ENCODE measurements at places on chromosomes 4 and X.

DNA sequence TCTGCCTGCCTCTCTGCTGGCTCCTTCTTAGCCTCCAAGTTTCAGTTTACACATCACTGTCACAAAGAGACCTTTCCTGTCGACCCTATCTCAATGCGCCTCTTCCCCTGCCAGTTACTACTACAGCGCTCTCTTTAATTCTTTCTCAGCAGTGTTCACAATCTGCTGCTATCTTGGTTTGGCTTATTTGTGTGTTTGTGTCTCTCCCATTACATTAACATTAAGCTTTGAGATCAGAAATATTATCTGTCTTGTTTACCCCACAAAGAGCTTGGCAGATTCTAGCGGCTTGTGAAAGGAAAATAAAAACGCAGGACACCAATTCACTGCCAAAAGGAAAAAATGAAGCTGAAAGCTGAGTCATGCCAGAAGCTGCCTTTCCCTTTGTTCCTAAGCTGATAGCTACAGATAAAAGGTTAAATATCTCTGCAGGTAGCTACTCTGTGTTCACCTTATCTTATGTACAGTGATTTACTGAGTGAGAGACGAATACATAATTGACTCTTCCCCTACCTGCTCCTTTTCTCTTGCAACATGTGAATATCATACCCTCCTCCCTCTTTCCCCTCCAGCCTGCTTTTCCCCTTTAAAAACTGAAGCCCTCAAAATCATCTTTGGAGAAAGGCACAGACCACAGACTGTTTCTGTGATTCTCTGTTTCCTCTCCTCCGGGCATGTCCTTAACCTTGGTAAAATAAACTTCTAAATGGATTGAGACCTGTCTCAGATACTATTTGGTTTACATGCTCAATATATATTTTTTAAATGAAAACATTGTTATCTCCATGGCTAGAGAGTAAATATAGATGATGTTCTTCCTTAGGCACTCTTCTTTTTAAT is 19.3 kb upstream of the SLC9A7 start:
- peak; percentile 44 for DNase-seq

DNA sequence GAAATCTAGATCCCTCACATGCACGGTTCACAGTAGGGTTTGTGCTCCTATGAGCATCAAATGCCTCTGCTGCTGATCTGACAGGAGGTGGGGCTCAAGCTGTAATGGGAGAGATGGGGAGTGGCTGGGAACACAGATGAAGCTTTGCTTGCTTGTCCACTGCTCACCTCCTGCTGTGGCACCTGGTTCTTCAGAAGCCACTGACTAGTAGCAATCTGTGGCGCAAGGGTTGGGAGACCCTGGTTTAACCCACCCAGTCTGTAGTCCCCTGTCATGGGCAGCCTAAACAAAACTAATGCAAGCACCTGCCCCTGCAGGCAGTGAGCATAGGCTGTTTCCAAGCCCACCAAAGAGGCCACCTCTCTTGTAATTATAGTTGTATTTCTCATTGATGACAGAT is 116.6 kb downstream of the SHOX start:
- no peak for DNase-seq

GRCh38 chrX:39725928-39726619 is 371.7 kb downstream of the BCOR start:
- DNase-seq, result no peak

DNA sequence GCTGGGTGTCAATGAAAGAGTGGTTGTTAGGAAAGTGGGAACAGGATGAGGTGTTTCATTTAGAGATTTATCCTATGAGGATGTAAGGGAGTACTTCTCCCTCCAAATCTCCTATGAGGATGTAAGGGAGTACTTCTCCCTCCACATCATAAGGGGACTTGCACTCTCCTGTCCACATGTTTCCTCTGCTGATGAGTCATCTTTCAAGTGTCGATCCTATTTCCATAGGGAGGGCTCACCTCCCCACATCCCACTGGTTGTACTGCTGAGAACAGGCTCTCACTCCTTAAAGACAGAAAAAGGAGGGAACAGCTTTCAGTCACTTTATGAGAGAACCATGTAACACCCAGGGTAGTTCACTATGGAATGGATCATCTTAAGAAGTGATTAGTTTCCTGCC is 65.0 kb downstream of the INPP4B start:
- no peak for DNase-seq

DNA sequence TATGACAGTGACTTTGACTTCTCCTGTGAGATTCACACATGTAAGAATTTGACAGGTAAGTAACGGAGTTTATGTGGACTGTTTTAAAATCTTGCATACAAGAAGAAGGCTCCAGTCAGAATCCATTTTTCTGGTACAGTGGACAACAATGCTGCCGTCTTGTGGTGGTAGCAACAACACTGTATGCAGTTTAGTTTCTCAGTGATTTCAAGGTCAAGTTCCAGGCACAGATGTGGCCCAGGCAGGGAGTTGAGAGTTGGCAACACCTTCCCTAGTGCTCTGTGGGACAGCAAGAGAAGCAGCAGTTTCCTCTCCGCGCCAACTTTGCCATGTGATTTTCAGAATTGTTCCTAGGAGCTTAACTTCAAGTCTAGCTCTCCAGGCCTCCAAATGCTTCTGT is 56.0 kb upstream of the STPG2 start:
- DNase-seq, result no peak

DNA sequence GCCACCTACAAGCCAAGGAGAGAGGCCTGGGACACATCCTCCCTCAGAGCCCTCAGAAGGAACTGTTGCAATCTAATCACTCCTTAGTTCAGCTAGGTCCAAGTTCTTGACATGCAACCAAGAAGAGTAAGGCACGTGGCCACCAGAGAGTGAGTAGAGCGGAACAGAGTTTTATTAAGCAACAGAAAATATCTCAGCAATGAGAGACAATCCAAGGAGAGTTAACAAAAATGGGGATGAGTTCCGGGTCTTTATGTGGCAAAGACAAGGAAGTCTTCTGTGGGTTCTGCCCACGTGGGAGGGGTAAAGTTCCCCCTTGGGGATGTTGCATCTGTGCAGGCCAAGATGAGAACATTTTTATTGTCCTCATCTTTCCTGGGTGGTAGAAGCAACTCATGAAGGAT is 38.5 kb upstream of the PROM1 start:
- DNase-seq, result no peak

DNA sequence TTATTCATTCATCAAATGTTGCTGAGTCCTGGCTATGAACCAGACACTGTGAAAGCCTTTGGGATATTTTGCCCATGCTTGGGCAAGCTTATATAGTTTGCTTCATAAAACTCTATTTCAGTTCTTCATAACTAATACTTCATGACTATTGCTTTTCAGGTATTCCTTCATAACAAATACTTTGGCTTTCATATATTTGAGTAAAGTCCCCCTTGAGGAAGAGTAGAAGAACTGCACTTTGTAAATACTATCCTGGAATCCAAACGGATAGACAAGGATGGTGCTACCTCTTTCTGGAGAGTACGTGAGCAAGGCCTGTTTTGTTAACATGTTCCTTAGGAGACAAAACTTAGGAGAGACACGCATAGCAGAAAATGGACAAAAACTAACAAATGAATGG is 1.7 kb upstream of the AFP start:
- DNase-seq, result no peak

- no peak for DNase-seq
Measured at GRCh38 chr4:112736718-112737135, 99.8 kb downstream of the LARP7 start.

GRCh38 chr4:163693776-163694175 is 199.3 kb downstream of the TMA16 start:
- DNase-seq, result no peak

GRCh38 chr4:92232566-92232965 is 71.2 kb upstream of the GRID2 start:
- no peak for DNase-seq

- no peak for DNase-seq
Measured at GRCh38 chr4:13168326-13168725, 315.8 kb downstream of the RAB28 start.

GRCh38 chr4:62872856-62873255 is 1536.4 kb downstream of the TECRL start:
- no peak for DNase-seq

- no peak for DNase-seq
Measured at GRCh38 chr4:1856943-1857699, 1.2 kb upstream of the LETM1 start.

DNA sequence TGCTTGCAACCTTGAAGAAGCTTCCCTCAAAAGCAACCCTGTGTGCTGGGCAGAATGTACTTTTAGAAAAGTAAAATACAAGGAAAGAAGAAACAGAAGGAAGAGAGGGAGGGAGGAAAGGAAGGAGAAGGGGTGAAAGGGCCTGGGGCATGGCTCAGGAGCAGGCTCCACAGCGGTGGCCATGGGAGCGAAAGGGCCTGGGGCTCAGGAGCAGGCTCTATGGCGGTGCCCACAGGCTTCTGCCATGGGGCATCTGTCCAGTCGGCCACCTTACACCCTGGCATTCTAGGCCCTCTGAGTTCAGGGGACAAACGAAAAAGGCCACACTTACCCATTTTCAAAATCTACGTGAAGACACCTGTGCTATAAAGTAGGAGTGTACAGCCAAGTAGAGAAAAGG is 31.4 kb downstream of the GAK start:
- DNase-seq, result no peak

- DNase-seq, result no peak
Measured at GRCh38 chr4:83112231-83112630, 2.3 kb downstream of the PLAC8 start.
